Upper lobe of right lung (tissue), 1 donor: ENCODE measurements at places on chromosomes 4 and X. TPM values are rescaled to one million over a fixed set of nuclear protein-coding genes. Genes with fewer than 3 reads are reported as not detected.

DNA sequence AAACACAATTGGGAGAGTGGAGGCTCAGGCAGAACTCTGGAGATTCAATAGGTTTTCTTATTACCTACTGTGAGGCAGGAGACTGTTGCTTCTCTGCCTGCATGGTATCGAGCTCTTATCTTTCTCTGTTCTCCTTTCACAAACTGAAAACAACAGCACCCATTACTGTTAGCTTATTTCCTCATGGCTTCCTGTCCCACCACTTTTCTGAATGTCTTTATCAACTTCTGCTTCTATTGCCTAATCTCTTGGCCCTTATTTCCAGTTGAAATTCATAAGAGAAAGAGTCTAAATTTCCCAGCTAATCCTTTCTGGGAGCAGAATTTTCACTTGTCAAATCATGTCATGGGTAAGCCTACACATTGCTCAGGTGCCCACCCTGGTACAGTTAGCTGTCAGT, 46.8 kb upstream of the NDST3 start:
- no peaks in the 10 kb centered on the region for H3K36me3 ChIP-seq
- H3K27me3 ChIP-seq = no peaks in the 10 kb centered on the region

CFAP99 gene
- not detected for total RNA-seq

DNA sequence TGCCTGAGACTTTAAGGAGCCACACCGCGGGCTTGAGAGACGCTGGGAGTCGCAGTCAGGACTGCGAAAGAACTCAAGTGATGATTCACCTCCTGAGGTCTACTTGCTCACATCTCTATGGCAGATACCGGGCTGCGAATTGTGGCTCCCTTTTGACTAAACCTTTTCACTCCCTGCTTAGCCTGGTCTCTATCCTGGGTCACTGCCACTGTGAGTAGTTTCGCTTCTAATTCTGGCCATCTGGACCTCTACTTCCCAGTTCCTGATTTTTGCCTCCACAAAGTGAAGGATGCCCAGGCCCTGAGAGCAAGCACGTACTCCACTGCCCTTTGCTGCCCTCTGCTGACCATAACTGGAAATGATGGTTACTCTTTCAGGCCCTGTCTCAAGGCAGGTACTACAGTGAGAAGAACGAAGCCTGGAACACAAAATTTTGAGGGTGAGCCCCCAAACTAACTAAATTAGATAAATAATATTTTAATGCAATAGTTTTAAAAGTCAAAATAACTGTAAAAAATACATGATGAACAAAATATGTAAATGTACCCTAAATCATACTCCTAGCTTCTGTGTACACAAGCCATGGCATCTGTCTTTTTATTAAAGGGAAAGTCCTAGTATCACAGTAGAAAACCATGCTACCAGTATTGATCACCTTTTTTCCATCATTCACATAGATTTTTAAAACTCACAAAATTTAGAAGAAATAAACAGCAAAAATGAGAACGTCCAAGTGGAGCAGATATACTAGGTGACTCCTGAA, 16.7 kb downstream of the MAD2L1 start:
- no peak overlapping the region for H3K27ac ChIP-seq
- H3K27me3 ChIP-seq = no peaks in the 10 kb centered on the region
- DNase-seq = no peak
- H3K36me3 ChIP-seq = no peaks in the 10 kb centered on the region
- no peaks in the 10 kb centered on the region for H3K4me1 ChIP-seq

GRCh38 chr4:115537387-115537786, 424.0 kb upstream of the NDST4 start:
- no peak overlapping the region for H3K4me3 ChIP-seq
- H3K27me3 ChIP-seq = no peaks in the 10 kb centered on the region
- no peak for DNase-seq

- H3K27me3 ChIP-seq = no peaks in the 10 kb centered on the region
- no peaks in the 10 kb centered on the region for H3K36me3 ChIP-seq
- no peaks in the 10 kb centered on the region for H3K4me1 ChIP-seq
- no peak overlapping the region for H3K4me3 ChIP-seq
Measured at GRCh38 chrX:111041018-111041462, 55.0 kb upstream of the PAK3 start.

- DNase-seq = no peak
- H3K27me3 ChIP-seq = no peaks in the 10 kb centered on the region
Measured at GRCh38 chrX:51336584-51336983, 4.0 kb downstream of the NUDT10 start.

GRCh38 chr4:38681281-38681991, 17.4 kb downstream of the KLF3 start:
- no peak overlapping the region for H3K4me3 ChIP-seq
- DNase-seq = no peak
- H3K36me3 ChIP-seq = peaks cover 39% of the 10 kb centered on the region
- H3K27ac ChIP-seq = no peak overlapping the region
- no peaks in the 10 kb centered on the region for H3K27me3 ChIP-seq

ADAMTS3 gene
- total RNA-seq = 3.6 TPM

CXCL6 gene
- not detected for total RNA-seq

DNA sequence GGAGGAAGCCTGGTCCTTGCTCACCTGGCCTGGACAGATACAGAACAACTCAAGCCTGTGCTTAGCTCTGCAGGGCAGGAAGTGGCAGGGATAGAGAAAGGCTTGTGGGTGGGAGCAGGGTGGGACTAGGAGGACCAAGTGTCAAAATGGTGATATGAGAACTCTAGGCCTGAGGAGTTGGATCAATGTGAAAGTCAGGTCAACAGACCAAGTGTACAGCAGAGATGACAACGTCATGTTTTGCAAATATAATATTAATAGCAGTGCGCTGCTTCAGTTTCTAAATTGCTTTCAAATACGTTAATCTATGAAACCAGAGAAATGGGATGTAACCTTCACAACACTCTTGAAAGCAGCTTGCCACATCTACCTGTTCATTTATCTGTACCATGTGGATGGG, 114.2 kb upstream of the MAP3K15 start:
- no peak for DNase-seq
- H3K4me1 ChIP-seq = no peaks in the 10 kb centered on the region
- no peaks in the 10 kb centered on the region for H3K27me3 ChIP-seq
- no peak overlapping the region for H3K27ac ChIP-seq
- no peaks in the 10 kb centered on the region for H3K36me3 ChIP-seq
